ENCODE measurements at places on chromosomes 7 and 10.

GRCh38 chr10:17910125-17910789, 41.5 kb upstream of the SLC39A12 start:
- no peak for DNase-seq

- DNase-seq = no peak
Measured at GRCh38 chr10:52949899-52950298, 177.3 kb upstream of the MBL2 start.

GRCh38 chr7:112104120-112104519, 102.1 kb downstream of the DOCK4 start:
- no peak for DNase-seq

DNA sequence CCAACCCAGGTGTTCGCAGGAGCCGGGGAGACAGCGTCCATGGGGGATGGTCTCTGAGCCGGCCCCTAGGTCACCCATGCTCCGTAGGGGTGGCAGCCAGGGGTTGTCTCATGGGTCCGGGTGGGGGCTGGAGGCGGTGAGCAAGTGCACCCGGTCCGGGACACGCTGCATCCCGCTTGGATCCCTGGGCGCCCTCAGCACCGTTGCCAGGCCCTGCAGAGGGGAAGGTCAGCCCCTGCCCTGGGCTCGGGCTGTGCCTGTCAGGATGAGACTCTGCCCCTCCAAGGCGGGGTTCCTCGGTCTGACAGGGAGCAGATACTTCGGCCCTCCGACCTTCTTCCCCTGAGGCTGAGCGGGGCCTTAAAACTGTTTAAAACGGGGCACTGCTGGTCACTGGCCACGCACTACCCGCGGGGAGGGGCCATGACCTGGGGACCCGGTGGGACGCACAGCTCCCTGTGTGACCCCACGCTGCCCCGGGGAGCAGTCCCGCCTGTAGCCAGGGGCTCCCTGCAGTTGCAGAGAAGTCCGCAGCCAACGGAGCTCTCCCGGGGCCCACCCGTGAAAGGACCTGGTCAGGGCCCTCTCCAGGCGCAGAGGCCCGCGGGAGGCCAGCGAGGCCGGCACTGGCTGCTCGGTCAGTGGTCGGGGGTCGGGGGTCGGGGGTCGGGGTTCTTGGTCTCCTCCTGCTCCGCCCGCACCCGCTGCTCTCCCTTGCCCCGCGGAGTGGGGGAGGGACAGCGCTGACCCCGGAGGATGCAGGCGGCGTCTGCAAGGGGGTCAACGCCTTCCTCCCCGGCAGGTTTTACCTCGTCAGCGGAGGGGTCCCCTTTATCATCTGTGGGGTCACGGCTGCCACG, 33.4 kb upstream of the KNDC1 start:
- DNase-seq = no peak

DNA sequence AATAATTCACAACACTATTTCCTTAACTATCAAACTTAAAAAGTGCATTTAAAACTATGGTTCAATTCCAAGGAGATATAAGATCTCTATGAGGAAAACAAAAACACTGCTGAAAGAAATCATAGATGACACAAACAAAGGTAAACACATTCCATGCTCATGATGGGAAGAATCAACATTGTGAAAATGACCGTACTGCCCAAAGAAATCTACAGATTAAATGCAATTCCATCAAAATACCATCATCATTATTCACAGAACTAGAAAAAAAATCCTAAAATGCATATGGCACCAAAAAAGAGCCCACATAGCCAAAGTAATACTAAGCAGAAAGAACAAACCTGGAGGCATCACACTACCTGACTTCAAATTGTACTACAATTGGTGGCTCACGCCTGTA, 159.9 kb upstream of the EEPD1 start:
- no peak for DNase-seq

GRCh38 chr7:81811956-81812865, 42.4 kb upstream of the HGF start:
- DNase-seq = no peak

DNA sequence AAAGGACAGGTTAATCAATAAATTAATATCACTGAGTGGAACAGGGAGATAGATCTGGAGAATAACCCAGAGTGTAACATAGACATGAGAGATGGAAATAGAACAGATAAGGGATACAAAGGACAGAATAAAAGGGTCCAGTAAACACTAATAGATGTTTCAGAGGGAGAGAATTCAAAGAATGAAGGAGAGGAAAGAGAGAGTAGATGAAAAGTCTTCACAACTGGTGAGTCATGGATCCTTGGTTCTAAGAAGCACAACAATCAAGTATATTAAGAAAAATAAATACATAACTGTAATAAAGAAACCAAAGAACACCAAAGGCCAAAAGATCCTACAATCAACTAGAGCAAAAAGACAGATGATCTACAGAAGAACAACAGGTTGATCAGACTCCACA, 66.3 kb downstream of the BEND7 start:
- DNase-seq = no peak

GRCh38 chr7:75758491-75758890, 13.5 kb downstream of the CCL26 start:
- DNase-seq = no peak

GRCh38 chr7:8128449-8129317, 133.3 kb downstream of the ICA1 start:
- DNase-seq = no peak

GRCh38 chr10:62707810-62708209, 96.7 kb upstream of the ADO start:
- no peak for DNase-seq

DNA sequence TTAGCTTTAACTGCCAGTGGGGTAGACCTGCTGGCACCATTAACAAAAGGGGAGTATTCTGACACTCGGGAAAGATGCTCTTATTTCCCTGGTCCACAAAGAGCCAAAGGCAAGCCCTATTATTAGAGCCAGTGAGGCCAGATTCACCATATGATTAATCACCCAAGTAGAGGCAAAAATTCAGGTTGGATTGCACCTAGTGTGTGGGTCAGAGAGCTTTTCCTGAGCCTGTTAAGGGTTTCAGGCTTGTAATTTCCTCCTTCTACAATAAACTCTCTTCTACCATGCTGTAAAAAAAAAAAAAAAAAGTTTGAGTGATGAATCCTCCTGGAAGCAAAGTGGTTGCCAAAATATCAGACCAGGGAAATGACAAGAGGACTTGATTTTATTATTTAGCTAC, 163.5 kb downstream of the MBL2 start:
- DNase-seq = no peak

DNA sequence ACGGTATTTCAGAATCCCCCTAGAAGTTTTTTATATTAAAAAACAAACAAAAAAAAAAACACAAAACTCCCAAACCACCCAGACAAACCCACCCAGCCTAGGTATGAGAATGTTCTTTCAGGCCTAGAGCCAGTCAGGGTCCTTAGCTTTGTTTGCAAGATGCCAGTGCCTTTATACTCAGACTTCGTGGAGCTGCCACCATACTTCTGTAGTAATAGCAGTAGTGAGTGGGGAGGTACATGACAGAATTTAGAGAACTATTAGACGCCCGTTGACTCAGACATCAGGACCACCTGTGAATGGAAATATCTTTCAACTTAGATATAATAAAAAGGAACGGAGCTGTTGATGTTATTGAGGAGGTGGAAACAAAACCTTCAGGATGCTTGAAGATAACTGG, 138.2 kb upstream of the MKLN1 start:
- DNase-seq = no peak

GRCh38 chr10:124824507-124824906, 22.9 kb downstream of the ABRAXAS2 start:
- no peak for DNase-seq

- DNase-seq = no peak
Measured at GRCh38 chr10:69867699-69868558, 66.2 kb downstream of the COL13A1 start.

GRCh38 chr7:134084488-134085144, 42.5 kb upstream of the LRGUK start:
- DNase-seq = no peak

- DNase-seq = no peak
Measured at GRCh38 chr10:6642876-6643275, 62.8 kb upstream of the PRKCQ start.

- no peak for DNase-seq
Measured at GRCh38 chr10:97499561-97500296, 1.0 kb downstream of the UBTD1 start.

- no peak for DNase-seq
Measured at GRCh38 chr7:111388016-111388415, 174.3 kb downstream of the IMMP2L start.

GRCh38 chr7:74525140-74525539, 71.4 kb downstream of the GTF2IRD1 start:
- DNase-seq = no peak

DNA sequence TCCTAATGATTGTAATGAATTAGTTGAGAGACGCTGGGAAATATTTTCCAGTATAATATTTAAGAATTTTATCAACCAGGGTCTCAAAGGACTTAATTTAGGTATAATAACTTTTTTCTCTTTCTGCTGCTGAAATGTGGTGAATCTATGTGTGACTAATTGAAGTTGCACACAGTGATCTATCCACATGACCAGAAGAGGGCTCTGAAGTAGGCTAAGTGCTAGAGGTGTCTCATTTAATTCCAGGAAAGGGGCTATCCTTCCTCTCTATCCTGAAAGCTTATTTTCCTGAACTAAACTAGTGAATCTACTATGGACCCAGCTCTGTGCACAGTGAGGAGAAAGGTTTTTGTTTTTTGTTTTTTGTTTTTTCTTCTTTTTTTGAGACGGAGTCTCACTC, 294.4 kb upstream of the MYO3A start:
- no peak for DNase-seq

DNA sequence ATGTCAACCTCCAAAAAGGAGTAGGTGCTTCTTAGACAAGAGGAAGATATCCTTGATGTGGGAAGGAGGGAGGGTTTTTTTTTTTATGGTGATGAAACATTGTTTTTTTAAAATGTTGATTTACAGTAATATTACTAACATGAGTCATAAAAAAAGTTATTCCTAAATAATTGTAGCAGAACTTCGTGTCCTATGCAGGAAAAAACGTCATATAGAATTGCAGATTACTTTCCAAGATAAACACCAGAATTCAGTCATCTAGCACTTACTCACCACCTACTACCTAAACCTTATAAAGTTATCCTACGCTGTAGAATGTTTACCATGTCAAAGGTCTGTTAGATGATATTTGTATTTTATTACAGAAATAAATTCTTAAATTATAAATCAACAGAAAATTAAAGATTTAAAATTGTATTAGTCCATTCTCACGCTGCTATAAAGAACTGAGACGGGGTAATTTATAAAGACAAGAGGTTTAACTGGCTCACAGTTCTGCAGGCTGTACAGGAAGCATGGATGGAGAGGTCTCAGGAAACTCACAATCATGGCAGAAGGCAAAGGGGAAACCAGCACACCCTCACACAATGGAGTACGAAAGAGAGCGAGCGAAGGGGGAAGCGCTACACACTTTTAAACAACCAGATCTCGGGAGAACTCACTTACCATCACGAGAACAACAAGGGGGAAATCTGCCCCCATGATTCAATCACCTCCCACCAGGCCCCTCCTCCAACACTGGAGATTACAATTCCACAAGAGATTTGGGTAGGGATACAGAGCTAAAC, 105.2 kb upstream of the NEBL start:
- no peak for DNase-seq

- DNase-seq = no peak
Measured at GRCh38 chr10:32149252-32149955, 93.2 kb upstream of the KIF5B start.

DNA sequence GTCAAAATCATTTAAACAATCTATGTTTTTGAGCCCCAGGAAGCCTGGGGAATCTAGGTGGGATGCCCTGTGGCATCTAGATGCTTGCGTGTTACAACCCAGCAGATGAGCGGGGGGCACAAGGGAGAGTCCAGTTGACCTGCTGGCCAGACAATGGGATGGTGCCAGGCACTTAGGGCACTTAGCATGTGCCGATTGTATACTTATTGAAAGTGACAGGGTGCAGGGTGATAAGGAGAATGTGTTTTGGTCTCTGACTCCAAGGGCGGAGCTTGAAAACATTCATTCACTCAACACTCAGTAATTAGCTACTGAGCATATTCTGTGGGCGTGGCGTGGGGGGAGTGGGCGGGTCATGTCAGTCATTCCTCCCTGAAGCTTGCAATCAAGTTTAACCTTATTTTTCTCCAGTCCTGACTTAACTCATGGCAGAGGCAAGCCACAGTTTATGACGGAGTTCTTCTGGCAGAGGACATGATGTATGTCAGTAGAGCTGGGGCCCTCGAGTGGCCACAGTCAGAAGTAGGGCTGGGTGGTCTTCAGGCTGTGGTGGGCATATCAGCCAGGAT, 115.1 kb downstream of the PRKCQ start:
- DNase-seq = no peak

- no peak for DNase-seq
Measured at GRCh38 chr7:154997840-154998370, 5.0 kb downstream of the PAXIP1 start.

DNA sequence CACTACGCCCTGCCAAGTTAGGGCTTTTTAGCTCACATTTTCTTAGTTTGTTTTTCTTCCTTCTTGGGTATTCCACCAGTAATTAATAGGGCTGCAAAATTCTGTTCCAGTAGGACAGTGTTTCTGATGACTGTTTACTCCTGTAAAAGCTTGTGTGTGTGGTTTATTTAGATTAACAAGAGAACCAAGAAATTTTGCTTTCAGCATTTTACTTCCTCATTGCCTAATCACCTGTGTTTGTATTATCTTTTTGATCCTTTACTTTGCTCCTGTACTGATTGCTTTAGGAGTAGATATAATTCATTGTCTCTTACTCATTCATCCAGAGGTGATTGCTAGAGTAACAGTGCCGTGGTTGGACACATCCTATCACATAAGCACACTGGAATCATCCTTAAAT, 27.7 kb downstream of the TDRD1 start:
- DNase-seq = no peak

GRCh38 chr7:104240401-104240800, 32.6 kb upstream of the ORC5 start:
- DNase-seq = peak; percentile 18

DNA sequence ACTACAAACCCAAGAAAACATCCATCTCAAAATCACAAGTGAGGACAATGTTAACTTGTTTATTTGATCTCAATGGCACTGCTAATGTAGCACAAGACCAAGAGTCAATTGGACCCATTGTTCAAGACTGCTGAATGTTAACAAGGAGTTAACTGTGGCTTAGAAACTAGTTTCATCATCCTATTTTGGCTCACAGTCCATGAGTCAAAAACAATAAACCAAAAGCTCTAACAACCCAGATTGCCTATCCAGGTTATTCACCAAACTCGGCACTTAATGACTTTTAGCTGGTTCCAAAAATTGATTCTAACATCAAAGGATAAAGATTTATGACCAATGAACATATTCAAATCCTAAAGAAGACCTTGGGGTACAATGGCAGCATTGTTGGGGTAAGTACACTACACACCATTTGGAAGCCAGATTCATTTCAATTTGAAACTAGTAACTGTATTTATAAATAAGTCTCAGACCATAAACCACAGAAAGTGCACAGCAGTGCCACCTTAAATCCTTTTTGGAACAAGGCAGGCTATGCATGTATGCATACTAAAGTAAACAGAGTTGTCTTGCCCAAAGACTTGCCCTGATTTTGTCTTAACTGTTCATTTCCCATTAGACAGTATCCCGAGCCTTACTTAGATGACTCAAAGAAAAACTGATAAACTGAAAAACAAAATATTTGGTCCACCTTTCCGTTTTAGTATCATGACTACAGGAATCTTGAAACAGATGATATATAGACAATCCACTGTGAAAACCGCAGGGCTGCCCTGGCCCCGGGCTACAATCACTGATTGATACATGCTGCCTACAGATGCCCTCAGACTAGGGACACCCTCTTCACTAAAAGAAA, 84.5 kb downstream of the SRPK2 start:
- DNase-seq = no peak
